Peyer's patch (tissue), 4 donors: ENCODE measurements at places on chromosomes 16 and 17. TPM values are rescaled to one million over a fixed set of nuclear protein-coding genes. Genes with fewer than 3 reads are reported as not detected.

Gene KRT15
- total RNA-seq = 28.7 TPM

Gene LPO
- not detected for total RNA-seq

Gene CDRT15
- total RNA-seq = not detected

Gene TNP2
- total RNA-seq = not detected
